ENCODE measurements at places on chromosomes 12 and 14.

GRCh38 chr12:90028635-90029051 lies 320.0 kb upstream of the ATP2B1 start:
- no peak for DNase-seq

DNA sequence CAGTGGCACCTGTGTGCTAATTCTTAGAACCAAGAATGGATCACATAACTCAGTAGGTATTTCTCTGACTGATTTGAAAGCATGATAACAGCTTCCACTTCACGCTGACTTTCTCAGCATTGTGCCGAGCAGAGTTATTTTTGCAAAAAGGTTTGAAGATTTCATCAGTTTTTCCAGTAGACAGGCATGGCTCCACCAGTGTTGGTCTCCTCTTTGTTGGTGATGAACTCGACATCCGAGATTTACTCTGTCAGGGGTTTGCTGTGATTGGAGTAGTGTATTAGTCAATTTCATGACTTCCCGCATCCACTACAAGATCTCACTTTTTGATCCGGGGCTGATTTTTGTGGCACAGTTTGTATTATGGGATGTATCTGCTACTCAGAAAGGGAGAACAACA lies 85.3 kb downstream of the PRKCH start:
- DNase-seq, result no peak

DNA sequence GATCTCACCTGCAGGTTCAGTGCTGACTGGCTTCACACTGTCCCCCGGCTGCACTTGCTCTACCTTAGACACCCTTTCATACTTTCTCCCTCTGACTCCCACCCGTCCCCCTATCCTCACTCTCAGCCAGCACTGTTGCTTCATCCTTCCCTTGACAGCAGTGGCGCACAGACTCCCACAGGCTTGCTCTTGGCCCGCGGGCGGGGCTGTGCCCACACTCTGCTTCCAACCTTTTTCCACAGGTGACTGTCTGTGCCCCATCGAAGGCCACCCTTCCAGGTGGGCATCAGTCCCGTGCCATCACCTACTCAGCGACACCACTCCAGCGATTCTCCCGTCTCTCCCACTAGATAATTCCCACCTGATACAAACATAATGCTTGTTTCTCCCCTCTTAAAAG lies 1.0 kb upstream of the RPS6KL1 start:
- DNase-seq, result no peak

DNA sequence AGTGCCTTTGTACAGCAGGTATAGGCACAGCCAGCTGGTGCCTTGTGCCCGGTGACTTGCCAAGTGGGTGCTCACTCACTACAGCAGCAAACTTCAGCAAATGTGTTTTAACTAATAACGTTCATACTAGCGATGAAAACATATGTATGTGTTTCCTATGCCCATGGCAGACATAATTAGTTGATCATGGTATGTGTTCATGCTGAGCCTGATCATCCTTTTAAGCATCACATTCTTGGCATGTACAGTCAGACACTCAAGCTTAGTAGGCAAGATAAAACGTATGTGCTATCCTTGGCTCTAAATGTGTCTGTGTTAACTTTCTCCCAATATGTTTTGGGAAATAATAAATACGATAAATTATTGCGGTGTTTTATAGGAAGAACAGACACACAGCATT lies 55.6 kb downstream of the RASSF8 start:
- no peak for DNase-seq

DNA sequence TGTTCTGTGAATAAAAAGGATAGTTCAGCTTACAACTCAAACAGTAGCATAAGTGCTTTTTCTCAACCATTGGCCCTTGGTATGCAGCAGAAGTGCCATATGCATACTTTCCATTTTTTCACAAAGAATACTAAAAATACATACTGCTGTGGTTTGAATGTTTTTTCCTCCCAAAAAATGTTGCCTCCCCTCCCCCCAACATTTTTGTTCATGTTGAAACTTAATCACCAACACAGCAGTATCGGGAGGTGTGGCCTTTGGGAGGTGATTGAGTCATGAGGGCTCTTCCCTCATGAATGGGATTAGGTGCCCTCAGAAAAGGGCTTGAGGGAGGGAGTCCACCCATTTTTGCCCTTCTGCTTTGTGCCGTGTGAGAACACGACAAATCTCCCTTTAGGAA lies 198.6 kb downstream of the ESR2 start:
- DNase-seq, result no peak

- DNase-seq, result no peak
These were observed 669 bp upstream of the PKP2 start for GRCh38 chr12:32897281-32897610.

- no peak for DNase-seq
These were observed 249.5 kb downstream of the PHLDA1 start for GRCh38 chr12:75782069-75782581.

DNA sequence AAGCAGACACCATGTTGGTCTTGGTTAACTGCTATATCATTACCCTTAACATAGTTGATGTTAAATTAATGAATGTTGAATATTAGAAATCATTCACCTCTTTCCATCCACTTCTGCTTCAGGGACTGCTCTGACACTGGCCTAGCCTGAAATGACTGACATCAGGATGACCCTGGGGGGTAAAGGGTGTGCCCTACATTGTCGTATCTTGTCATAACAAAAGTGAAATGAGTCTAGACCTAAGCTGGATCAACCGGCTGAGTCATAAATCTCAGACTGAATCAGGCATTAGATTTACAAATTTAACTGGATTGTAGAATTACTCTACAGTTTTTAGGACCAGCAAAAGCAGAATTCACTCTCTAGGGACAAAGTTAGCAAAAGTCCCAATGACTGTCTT lies 35.3 kb downstream of the KICS2 start:
- no peak for DNase-seq

DNA sequence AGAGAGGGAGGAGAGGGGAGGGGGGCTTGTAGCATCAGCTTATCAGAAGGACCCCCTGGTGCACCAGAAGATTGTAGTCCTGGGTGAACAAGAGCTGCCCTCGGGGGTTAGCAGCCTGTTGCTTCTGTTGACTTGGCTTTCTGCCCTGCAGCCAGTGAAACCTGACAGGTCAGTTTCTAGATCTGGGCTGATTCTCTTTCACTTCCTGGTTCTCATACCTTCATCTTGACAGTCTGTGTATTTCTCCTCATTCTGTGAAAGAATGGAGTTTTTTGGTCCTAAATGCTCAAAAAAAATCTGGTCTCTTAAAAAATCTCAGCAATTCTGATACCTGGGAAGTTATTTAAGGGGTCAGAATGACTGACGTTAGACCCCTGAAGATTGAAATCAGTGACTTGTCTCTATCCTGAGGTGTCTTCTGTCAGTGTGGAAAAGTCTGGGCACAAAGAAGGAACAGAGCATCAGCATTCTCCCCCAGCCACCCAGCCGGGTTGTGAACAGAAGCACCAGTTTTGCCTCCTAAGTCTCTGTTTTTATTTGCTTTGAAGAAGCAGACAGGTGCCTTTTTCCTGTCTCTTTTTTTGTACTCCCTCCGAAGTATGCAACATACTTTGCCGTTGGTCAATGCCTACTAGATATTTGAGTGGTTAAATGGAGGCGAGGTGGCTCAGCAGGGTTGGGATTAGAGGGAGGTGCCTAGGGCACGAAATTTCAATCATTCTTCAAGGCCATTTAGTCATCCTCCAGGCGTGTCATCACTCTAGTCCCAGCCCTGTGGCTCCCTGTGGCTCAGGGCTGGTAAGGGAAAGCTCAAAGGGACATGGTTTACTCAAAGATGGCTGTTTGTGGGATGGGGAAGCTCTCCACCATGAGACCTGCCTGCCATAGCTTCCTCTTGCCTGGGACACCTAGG lies 24.0 kb downstream of the TTC9 start:
- no peak for DNase-seq

DNA sequence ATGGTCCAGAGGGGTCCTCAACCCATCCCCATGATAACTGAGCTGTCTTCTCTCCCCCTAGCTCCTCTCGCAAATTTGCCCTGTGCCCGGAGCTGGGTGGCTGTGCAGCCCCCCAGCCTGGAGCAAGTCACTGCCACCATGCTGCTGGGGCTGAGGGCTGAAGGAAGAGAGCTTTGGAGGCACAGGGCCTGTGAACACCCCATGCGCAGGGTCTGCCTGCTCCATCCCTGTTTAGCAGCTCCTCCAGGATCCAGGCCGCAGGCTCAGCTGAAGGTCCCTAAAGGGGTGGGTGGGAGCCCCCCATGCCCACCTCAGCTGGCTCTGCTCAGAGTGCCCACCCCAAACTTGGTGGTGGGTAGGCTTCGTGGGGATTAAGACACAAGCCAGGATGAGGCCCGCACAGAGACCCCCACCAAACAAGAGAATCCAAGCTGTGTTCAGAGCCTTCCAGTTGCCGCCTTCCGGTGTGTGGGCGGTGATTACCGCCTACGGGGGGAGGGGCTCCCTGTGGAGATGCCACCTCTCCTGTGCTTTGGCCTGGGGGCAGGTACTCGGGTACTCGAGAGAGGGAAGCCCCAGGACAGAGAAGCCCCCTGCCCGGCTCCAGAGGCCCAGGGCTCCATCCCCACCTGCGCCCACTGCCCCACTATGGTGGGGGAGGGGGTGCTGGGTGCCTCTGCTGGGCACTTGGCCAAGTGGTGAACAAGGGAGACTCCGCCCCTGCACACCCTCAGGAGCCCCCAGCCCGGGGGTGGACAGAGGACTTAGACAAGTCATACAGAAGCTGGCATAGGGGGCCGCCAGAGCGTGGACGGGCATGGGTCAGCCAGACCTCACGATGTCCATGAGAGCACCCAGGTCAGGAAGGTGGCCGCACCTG lies 1.4 kb upstream of the JAG2 start:
- no peak for DNase-seq

GRCh38 chr12:120497524-120498150 lies 1.7 kb downstream of the DYNLL1 start:
- DNase-seq, result no peak

- DNase-seq, result peak; percentile 53
These were observed 1.4 kb downstream of the ACTN1 start for GRCh38 chr14:68977718-68978171.

GRCh38 chr14:79712302-79712950 lies 498.9 kb downstream of the DIO2 start:
- DNase-seq, result no peak

- DNase-seq, result no peak
These were observed 3.5 kb downstream of the TMEM63C start for GRCh38 chr14:77185093-77185465.

- no peak for DNase-seq
These were observed 22.2 kb downstream of the GRIN2B start for GRCh38 chr12:13959131-13959723.

DNA sequence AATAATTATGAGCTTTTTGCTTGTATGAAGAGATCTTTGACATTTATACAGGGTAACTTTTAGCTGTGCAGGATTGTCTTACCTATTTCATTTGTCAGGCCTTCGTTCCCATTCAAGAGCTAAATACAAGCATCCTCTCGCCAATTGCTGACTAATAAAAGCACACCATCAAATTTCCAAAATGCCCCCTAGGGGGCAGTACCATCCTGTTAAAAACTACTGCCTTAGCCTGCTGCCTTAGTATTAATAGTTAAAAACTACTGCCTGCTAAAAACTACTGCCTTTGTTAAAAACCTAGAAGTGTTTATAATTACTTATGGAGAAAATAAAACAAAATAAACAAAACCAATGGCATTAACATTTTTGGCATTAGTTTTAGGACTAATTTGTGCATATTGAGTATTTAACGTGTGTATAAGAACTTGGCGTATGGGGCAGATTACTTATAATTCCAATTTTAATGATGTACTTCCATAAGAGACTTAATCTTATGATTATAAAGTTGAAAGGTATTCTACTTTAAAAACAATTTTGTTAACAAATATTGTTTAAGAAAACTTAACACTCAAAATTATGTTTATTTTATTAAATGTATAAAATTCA lies 3.0 kb upstream of the IFI27L2 start:
- DNase-seq, result peak; percentile 43

DNA sequence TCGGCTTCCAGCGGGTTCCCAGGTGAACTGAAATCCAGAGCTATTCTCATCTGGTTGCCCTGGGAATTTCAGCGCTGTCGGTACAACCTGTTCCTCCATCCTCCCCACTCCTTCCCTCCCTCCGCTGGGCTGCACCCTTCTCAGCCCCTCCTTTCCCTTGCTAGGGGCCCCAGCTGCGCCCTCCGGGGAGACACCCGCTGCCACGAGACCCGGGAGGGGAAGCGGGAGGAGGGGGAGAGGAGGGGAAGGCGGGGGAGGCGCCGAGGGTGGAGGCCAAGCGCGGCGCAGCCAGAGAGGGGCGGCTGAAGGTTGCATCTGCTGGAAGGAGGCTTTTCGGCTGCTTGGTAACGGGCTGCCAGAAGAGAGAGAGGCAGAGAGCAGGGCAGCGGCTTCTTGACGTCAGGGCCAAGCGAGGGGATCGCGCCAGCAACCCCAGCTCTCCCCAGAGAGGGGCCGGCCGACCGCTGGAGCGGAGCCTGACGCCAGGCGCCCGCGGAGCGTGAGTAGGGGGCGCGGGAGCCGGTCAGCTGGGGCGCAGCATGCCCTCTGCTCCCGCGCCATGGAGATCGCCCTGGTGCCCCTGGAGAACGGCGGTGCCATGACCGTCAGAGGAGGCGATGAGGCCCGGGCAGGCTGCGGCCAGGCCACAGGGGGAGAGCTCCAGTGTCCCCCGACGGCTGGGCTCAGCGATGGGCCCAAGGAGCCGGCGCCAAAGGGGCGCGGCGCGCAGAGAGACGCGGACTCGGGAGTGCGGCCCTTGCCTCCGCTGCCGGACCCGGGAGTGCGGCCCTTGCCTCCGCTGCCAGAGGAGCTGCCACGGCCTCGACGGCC lies at the start of gene KCNA5:
Gene KCNA5, plus strand, starts transcription at position 291 of the 831 bp plus-strand sequence. Its CDS starts 269 bp downstream, at position 560.
- DNase-seq, result no peak

- no peak for DNase-seq
These were observed 14.7 kb upstream of the KRT80 start for GRCh38 chr12:52206304-52207040.

GRCh38 chr12:121765573-121765972 lies 27.9 kb downstream of the RHOF start:
- no peak for DNase-seq

DNA sequence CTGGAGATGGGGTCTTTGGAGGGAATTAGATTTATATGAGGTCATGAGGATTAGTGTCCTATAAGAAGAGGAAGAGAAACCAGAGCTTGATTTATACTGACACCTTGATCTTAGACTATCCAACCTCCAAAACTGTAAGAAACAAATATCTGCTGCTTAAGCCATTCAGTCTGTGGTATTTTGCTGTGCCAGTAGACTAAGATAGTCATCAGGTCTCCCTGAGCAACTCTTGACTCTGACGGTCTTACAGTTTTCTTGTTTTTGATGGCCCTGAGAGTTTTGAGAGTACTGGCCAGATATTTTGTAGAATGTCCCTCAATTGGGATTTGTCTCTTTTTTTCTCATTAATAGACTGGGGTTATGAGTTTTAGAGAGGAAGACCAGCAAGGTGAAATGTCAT lies 51.7 kb downstream of the TSHR start:
- DNase-seq, result no peak

GRCh38 chr14:105911006-105911847 lies 384.8 kb downstream of the TMEM121 start:
- DNase-seq, result no peak

DNA sequence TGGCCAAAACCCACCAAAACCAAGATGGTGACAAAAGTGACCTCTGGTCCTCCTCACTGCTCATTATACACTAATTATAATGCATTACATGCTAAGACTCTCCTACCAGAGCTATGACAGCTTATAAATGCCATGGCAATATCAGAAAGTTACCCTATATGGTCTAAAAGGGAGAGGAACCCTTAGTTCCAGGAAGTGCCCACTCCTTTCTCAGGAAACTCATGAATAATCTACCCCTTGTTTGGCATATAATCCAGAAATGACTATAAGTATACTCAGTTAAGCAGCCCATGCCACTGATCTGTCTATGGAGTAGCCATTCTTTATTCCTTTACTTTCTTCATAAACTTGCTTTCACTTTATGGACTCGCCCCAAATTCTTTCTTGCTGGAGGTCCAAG lies 43.0 kb upstream of the FUT8 start:
- no peak for DNase-seq
